ENCODE measurements at places on chromosomes 4 and X. TPM values are rescaled to one million over a fixed set of nuclear protein-coding genes. Genes with fewer than 3 reads are reported as not detected.
A peak's percentile ranks its signal among the peaks of the same experiment; 100 is the strongest.

BANK1 gene
- total RNA-seq, result not detected

CACNA1F gene
- not detected for total RNA-seq

SHROOM4 gene
- 39.5 TPM for total RNA-seq

DCAF4L1 gene
- 0.18 TPM for total RNA-seq

RPL39 gene
- 2,079 TPM for total RNA-seq

IL2RG gene
- total RNA-seq, result not detected

CD38 gene
- total RNA-seq, result 0.07 TPM

NLGN4X gene
- total RNA-seq, result not detected

EMCN gene
- 105 TPM for total RNA-seq

GRCh38 chr4:122334828-122335227 lies 44.0 kb upstream of the ADAD1 start:
- no peak for DNase-seq

GRCh38 chrX:6052111-6052745 lies 176.4 kb downstream of the NLGN4X start:
- DNase-seq, result no peak

DNA sequence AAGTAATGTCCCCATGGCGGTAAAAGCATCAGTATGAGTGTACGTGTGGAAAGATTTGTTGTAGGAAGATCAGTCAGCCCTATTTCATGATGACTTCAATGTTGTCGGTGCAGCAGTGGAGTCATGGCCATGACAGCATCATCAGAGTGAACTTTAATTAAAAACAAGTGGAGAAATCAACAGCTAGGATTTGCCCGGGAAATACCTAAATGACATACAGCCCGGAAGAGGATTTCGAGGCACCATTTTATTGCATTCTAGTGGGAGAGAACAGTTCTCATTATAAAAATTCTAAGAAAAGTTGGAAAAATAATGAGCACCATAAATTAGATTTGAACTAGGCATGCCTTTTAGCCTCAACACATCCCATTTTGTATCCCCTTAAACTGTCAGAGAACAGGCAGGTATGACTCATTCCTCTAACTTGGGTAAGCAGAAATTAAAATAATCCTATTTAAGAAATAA lies 170.1 kb downstream of the SHROOM3 start:
- DNase-seq, result no peak

GRCh38 chr4:145493166-145493565 lies 11.5 kb downstream of the SMAD1 start:
- DNase-seq, result no peak

DNA sequence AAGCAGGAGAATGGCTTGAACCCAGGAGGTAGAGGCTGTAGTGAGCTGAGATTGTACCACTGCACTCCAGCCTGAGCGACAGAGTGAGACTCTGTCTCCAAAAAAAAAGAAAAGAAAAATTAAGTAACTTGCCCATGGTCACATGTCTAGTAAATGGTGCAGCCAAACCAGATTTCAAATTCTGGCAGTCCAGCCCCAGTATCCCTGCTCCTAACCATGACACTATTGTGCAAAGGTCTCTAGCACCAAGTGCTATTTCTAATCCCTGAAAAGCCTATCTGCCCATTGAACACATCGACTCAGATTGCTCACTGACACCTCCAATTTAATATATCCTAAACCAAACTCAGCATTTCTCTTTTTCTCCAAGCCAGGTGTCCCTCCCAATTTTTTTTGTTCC lies 7.6 kb upstream of the LAMP2 start:
- no peak for DNase-seq

- no peak for DNase-seq
Measured at GRCh38 chr4:100872811-100873210, 355.0 kb upstream of the EMCN start.

GRCh38 chr4:142402900-142403299 lies 443.2 kb downstream of the INPP4B start:
- no peak for DNase-seq

DNA sequence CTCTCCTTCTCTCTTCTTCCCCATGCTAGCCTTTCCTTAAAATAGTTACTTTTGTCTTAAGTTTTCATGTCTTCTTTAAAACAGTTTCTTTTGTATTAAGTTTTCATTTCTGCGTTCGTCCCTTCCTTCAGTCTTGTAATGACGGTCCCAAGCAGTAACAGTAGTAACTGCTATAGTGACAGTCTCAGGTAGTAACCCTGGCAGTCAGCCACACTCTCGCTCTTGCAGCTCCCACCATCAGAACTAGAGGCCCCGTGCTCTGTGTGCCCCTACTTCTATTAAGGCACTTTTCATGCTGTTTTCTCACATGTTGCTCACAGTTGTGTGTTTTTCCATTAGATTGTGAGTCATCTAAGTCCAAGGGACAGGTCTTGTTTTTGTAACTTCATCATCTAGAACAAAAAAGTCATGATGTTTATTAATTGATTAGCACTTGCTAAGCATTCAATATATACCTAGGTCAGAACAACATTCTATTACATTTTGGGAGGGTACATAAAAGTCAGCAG lies 49.3 kb downstream of the C4orf33 start:
- DNase-seq, result no peak

GRCh38 chr4:149718500-149718899 lies 97.1 kb downstream of the IQCM start:
- no peak for DNase-seq

DNA sequence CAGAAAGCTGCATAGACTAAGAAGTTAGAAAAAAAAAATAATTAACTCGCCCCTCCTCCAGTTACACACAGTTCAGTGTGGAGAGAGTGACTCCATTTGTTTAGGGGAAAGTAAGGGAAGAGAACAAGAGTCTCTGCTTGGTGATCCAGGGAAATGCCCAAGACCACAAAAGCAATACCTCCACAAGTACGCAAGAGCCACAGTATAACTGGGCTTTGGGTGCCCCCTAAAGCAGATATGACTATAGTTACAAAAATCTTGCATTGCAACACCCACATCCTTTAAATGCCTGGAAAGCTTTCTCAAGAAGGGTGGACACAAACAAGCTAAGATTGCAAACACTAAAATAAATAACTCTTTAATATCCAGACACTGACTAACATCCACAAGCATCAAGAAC lies 164.2 kb upstream of the NRK start:
- no peak for DNase-seq

DNA sequence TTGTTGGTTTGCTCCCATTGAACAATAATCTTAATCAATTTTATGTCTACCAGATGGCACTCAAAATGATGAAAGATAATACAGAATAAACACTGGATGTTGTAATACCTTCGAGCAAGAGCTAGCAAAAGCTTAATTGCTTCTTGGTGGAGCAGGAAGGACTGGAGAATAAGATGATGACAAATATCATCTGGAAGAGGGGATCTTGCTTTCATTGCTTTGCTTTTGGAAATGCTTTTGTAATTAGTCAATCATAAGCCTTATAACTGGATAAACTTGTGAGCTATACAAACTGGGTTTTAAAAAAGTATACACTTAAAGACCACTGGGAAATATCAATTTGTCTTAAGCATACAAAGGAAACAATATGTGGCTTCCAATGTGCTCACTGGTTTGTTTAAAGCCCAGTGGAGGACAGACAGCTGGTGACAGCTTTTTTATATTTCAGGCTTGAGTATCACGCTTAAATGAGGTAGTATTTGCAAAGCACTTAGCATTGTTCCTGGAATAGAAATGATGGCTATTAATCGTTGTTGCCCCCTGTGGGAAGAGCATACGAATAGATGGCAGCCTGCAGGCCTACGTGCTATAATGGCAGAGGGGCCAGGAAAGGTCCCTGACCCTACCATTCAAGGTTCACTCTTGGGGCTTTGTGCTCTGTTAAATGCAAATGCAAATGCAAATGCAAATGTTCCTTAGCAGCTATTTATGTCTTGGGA lies 61.2 kb downstream of the TMEM150C start:
- DNase-seq, result no peak

DNA sequence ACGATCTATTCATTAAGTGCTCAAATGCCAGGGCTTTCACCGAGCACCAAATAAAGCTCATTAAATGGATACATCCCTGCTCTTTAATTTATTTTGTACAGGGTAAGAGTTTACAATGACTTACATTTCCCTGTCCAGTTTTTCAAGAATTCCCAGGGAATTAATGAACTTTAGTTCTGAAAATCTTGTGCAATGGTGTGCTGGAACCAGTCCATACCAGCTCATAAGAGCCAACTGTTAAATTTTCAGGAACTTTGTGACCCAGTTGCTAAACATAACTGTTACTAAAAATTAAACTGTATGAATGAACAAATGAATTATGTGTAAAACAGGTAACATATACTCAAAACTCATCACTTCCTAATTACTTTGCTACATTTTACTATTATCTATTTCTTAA lies 191.7 kb upstream of the RASGEF1B start:
- no peak for DNase-seq

DNA sequence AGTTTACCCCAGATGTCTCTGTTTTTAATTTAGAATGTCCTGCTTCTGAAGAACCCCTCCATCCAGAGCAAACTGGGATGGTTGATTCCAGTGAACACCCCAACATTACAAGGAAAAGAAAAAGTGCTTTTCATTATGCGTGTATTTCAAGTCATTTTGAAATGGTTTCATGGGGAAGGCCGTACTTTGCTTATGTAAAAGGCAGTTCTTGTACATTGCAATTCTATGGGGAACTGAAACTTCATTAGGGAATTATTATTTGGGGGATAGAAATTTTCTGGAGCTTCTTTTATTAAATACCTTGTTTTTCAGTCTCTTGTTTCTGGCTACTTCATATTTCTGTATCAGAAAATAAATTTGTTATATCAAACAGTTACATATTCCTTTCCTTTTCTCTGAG lies 96.9 kb upstream of the ZNF518B start:
- DNase-seq, result no peak

- DNase-seq, result no peak
Measured at GRCh38 chrX:118261151-118261550, 84.8 kb upstream of the WDR44 start.

DNA sequence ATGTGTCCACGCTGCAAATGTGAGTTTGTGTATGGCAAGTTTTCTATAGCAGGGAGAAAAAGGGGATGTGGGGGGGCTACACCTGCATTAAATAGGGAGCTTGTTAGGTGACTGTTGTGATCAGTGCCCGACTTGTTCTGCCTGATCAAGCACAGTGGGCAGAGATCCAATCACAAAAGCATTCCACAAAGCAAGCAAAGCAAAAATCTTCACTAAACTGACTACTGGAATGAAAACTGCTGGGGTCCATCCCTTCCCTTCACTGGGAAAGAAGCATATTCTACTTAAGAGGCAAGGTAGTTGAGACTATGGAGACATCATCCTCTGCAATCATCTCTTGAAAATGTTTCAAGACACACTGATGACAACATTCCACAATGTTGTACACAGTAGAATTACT lies 5.2 kb downstream of the IRS4 start:
- no peak for DNase-seq

- no peak for DNase-seq
Measured at GRCh38 chr4:25862411-25863346, at the start of gene SEL1L3. SEL1L3 (minus strand) TSS chr4:25862988; CDS start chr4:25862836, 152 bp downstream.

DNA sequence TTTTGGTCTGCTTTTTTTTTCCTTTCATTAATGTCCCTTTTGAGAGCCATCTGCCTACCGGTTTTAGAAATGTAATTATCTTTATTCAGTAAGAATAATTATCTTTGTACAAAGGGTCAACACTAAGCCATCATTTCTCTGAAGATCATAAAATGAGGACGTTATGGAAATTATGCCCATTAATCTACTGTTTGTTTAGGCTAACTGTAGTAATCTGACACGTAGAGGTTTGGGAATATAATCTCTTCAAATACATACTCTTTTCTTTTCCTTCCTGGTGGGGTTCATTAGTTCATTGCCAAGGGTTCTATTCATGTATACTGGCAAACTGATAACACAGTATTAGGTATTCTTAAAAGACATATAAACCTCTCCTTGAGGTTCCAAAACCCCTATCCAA lies 3.8 kb upstream of the HSD17B13 start:
- no peak for DNase-seq

- no peak for DNase-seq
Measured at GRCh38 chr4:40829586-40829985, 79.8 kb downstream of the NSUN7 start.

DNA sequence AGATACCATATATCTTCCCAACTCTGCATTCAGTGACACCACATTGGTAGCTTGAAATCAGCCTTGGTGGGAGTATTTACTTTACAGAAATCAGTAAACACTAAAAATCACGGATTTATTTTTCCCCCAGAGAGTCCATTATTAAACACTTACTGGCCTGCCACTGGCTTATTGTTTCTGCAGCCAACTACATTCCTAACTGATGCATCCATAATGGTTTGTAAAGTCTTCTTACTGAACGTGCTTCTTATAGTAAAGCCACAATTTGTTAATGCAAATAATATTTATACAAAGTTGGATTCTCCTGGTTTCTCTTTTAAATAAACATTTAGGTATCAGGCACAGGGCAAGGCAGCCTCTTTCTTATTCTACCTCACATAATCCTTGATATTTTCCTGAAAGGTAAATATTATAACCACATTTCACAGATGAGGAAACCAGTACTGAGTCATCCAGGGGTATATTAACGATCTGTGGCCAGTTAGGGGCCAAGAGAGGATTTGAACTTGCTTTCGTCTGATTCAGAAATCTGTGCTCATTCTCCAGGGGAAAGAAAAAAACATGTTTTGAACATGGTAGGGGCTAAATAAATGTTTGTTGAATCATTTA lies 136.5 kb downstream of the RAB28 start:
- no peak for DNase-seq

GRCh38 chr4:147198411-147199051 lies 252.9 kb upstream of the TTC29 start:
- DNase-seq, result peak; percentile 37

DNA sequence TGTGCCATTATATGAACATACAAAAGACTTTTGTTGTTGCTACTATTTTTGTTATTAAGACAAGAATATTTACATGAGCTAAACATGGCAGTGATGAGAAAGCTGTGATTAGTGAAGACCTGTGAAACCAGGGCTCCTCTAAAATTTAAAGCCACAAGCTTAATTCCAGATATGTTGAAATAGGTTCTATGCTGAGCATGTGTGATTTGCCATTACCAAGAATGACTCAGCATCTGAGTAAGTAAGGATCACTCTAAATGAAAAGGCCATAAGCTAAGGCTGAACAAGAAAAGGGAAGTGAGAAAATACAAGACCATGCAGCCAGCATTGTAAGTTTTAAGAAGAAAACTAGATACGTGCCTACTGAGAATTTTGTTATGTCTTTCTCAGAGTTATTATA lies 75.9 kb upstream of the CAMK2D start:
- peak; percentile 27 for DNase-seq

DNA sequence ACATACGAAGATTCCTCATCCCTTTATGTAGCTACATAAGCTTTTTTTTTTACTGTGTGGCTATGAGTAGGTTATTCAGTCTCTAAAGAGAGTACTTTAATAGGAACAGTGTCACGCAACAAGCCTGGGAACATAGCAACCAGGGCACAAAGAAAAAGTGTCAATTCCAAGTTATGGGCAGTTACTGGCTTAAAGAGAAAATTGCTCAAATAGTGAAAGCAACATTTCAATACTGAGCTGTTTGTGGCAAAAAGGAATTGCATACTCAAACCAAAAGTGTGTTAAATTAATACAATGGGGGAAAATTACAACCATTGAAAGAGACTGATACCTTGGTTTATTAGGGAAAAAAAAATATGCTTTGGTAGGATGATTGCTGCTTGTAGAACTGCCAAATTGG lies 41.2 kb upstream of the ENOX2 start:
- no peak for DNase-seq

Data from pulmonary artery endothelial cell (primary cell).